COR-L47 (cell line): ENCODE measurements at places on chromosomes 2 and 18.

- no peak for DNase-seq
Measured at GRCh38 chr2:191597186-191597751, 80.7 kb upstream of the NABP1 start.

- peak; percentile 36 for DNase-seq
Measured at GRCh38 chr2:55014962-55015939, 35.0 kb downstream of the RTN4 start.

DNA sequence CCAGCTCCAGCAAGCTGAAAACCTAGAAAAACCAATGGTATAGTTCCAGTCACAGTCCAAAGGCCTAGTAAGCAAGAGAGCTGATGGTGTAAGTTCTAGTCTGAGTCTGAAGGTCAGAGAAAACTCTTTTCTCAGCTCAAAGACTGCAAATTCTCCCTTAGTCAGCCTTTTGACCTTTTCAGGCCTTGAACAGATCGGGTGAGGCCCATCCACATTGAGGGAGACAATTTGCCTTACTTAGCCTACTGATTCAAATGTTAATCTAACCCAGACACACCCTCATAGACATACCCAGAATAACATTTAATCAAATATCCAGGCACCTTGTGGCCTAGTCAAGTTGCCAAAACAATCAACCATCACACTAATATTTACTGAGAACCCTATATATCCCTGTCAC lies 110.8 kb upstream of the KCNJ3 start:
- no peak for DNase-seq

DNA sequence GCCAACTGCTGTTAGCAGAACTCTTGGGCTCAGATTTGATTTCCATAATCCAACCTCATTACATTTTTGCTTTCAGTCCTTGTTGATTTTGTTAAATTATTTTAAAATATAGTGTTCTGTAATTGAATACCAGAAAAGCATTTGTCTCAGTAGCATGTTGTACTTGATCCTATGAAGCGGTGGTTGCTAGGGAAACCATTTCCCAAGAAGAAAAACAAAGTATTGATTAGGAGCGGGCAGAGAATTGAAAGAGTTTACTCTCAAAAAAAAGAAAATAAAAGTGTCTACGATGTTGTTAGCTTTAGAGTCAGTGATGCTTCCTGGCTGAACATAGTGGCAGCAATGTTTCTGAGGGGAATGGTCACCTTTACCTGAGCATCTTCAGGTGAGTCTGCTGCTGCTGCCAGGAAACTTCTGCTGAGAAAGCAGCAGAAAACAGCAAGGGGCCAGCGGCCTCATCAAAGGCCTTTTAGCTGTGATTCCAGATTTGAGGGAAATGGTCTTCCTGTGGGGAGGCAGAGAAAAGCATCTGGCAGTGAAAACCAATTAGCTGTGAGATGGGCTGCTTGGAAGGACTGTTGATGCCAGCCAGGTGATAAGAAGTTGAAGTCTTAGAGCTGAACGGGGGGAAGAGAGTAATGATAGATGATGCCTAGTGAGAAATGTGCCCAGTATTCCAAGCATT lies 37.1 kb downstream of the CRIM1 start:
- no peak for DNase-seq

DNA sequence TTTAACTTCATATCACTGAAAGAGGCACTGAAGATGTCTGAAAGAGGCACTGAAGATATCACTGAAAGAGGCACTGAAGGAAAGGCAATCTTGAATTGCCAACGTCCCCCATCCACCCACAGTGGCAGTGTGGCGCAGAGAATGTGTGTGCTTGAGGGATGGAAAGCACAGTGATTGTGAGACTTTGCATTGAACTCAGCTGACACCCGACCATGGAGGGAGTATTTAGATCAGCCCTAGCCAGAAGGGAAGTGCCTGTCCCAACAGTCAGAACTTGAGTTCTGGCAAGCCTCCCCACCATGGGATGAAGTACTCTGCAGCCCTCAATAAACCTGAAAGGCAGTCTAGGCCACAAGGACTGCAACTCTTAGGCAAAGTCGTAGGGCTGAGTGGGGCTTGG lies 33.8 kb downstream of the MAP4K3 start:
- DNase-seq, result no peak

GRCh38 chr2:45494275-45494977 lies 116.6 kb downstream of the SRBD1 start:
- DNase-seq, result peak; percentile 73

GRCh38 chr18:79782566-79783308 lies 15.0 kb upstream of the KCNG2 start:
- no peak for DNase-seq

DNA sequence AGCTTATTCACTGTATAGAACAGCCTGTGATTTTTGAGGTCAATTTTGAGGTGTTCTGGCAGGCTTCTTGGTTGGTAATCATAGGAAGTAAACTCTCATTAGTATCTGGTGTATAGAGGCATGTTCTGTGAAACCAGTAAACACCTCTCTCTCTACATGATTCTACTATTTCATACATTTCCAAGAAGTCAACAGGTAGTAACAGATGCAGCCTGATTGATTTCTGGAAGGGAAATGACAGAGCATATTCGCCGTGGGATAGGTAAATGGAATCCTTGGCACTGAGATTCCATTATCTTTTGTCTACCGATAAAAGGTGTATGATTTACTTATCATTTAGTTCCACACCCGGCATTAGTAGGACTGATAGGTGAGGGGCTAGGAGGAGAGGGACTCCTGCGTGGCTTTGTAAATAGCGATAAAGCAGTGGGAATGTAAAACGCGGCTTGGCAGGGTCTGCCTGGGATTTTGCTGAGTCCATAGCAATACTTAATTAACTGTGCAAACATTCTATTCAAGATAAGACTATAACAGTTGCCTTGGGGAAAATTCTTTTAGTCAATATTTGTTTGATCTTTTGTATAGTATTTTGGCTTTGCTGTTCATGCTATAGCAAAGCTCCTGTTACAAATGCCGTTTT lies 32.3 kb downstream of the LYPD6B start:
- no peak for DNase-seq

DNA sequence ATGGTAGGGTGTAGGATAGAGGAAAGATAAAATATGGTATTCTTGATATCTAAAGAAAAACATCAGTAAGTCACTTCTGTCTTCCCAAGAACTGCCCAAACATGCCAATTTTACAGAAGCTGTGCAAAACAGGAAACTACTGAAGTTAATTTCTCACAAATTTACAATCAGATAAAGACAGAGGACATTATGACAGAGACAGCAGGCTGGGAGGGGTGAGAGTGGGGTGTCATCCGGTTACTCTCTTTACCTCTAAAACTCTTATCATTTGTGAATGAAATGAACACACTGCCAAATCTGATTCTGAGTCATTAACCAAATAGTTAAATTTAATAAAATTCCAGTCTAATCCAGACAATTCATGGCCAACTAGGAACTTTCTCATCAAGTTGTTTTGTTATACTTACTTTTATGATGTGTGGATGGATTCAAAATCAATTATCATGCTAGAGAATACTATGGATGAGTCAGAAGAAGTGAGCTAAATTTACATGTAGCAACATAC lies 323.2 kb upstream of the MEX3C start:
- no peak for DNase-seq

DNA sequence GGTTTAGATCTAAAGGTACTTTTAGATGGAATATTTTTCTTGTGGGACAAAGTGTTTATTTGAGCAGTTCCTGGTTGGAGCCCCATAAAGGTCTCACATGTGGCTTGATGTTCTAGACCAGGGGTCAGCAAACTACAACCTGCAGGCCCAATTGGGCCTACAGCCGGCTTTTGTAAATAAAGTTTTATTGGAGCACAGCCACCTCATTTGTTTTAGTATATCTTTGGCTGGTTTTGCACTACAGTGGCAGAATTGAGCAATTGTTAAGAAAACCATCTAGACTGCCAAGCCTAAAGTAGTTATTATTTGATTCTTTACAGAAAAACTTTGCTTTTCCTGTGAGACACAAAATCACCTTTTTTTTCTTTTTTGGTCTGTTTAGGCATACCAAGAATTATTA lies 41.6 kb downstream of the NDC80 start:
- DNase-seq, result no peak

- no peak for DNase-seq
Measured at GRCh38 chr18:211582-211981, 53.2 kb downstream of the USP14 start.

DNA sequence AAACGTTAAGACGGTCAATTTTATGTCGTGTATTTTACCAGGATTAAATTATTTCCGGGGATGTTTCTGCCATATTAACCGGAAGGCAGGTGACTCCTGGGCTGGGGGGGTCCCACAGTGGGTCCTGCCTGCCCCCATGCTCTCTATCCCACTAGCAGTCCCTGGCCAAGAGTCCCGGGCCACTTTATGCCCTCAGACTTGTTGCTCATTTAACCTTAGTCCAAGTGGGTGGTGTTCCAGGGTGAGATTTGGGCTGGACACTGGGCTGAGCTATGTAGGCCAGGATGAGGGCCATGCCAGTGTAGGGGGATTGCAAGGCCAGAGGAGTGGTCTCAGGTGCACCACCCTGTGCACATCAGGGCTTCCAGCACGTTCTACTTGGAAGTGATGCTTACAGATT lies 24.1 kb downstream of the TWIST2 start:
- no peak for DNase-seq

DNA sequence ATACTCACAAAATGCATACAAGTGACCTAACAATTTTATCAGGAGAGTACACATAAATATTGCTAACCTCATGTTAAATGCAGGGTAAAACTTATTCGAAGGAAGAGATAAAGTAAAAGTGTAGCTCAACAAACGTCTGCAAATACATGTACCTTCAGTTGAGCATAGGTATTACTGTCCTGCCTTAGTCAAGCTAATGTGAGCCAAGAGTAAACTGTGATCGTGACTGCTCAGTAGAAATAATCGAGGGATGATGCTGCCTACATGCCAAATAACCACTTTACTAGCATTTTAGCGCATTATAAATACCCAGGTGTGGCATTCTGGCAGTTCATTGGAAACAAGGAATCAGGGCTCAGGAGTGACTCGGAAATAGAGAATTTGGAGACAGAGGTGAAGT lies 779.5 kb downstream of the SOCS6 start:
- DNase-seq, result no peak

DNA sequence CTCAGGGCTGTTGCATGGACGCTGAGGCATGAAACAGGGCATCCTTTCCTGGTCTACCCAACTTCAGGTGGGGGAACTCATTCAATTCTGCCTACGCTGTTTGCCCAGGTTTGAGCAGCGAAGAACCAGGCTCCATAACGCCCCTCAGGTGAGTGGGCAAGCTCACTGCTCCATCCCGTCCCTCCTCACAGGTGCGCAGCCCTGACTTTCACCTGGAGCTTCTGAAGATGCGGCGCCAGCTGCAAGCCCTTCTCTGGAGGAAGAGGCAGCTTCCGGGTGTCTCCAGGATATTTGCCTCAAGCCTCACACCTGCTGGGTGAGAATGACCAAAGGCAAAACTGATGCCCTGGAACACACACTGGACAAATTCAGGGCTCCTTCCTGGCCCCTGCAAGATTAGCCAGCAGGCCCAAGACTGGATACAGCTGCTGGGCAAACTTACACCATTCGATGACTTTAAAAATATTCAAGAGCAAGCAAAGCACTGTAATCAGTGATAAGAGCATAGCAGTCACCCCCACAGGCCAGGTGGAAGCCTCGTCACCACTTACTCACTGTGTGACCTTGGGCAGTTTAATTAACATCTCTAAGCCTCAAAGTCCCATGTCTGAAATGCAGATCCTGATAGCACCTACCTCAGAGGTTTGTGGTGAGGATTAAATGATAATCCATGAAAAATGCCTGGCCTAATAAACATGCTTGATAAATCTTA lies 97.7 kb downstream of the GYPC start:
- no peak for DNase-seq

DNA sequence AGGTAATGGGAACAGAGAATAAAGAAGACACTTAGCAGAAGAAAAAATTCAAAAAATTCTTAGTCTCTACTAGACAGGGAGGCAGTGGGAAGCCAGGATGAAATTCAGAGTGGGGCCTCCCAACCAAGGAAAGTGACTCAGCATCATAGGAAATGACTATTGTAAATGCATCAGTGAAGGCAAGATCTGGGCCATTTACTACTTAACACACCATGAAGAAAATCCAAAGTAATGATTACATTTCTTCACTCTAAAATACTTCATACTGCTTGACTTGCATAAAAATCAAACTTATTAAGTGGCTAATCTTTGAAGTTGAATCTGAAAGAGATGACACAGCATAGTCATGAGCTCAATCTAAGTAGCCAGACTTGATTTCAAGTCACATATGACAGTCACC lies 405.8 kb upstream of the SLC39A10 start:
- no peak for DNase-seq

DNA sequence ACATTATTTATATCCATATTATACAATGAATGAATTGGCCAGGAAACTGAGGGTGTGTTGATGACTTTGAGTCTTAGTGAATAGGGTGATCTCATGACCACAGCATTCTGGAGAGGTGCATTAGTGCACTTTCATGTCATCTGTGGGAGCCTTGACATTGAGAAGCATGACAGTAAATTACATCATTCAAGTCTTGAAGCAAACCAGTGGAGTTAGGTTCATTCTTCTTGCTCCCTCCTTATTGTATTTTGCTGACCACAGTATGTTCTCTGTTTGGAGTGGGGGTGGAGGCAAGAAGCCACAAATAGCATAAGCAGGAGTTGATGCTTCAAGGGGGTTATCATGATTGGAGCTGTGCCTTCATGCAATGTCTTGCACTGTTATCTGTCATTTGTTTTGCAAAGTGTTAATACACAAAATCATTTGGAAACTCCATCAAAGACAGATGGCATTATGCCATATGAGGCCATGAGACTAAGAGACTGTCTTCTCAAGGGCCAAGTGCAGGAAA lies 680.2 kb downstream of the NYAP2 start:
- DNase-seq, result no peak

DNA sequence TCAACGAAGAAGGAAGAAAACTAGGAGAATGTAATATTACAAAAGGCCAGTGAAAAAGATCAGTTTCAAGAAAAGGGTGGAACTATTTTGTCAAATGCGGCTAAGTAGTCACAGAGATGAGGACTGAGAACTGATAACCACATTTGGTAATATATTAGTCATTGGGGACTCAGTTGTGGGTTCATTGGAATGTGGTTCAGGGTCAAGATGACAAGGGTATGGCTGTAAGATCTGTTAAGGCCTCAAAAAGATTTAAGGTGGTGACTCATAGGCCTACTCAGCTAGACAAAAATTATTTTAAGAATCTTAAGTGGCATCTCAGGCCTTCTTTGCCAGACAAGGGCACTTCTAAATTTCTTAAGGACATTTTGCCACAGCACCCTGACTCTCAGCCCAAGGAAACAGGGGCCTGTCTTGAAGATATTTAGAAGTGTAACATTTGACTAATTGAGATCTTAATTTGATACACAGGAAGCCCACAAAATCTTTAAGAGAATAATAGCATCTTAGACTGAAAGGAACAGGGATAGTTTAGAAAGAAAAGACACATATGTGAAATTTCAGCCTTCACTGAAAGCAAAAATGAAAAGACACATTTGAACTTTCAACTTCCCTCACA lies 81.3 kb downstream of the STRADB start:
- DNase-seq, result no peak
